ENCODE measurements at places on chromosomes 5 and 9.

DNA sequence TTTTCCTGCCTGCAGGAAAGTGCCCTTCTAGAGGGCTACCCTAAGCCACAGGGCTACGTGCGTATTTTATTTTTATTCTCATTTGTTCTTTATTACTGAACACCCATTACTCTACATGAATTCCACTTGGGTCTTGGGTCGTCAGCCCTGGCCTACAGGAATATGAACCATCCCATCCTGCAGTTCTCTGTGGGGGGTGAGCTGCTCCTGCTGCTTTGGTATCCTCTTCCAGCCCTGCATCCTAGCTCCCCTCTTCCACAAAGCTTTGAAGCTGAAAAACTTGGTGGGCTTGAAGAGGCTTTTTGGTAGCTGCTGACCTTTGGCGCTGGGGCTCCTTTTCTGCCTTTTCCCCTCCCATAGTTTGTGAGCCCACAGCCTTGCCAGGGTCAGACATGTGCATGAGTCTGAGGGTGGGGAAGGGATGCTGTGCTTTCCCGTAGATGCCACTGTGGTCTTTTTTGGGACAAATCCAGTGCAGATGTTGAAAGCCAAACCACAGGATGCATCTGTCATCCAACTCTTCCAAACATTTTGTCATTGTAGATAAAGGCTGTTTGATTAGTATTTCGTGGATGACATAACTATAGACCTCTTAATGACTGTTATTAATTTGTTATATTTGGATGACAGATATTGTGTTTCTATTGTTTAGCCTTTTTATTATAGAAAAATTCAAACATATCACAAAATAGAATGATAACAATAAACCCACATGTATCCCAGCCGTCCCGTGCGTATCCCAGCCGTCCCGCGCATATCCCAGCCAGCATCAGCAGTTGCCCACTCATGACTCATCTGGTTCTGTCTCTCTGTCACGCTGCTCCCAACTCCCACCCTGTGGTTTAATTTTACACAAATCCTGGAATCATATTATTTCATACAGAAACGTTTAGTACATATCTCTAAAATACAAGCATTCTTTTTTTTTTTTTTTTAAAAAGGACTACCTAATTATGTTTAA, 43.9 kb downstream of the SLC46A2 start:
- no peak for DNase-seq

- no peak for DNase-seq
These were observed 123.4 kb downstream of the CD180 start for GRCh38 chr5:67073045-67073680.

DNA sequence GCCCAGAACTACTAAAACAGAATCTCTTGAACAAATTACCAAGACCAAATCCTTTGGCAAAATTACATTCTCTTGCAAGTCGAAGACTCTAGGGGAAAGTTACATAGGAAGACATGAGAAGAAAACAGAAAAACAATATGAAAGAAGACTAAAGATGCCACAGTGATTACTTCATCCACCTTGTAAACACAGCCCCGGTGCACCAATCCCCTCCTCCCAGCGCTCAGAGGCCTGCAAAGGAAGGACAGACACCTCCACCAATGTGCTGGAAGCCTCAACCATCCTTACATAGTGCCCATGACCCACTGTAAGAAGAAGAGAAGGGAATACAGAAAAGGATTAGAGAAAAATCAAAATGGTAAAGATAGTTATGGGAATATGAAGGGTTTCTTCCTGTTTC, 218.5 kb downstream of the SPOCK1 start:
- no peak for DNase-seq

- DNase-seq, result no peak
These were observed 219.2 kb upstream of the RAI14 start for GRCh38 chr5:34436761-34437501.

DNA sequence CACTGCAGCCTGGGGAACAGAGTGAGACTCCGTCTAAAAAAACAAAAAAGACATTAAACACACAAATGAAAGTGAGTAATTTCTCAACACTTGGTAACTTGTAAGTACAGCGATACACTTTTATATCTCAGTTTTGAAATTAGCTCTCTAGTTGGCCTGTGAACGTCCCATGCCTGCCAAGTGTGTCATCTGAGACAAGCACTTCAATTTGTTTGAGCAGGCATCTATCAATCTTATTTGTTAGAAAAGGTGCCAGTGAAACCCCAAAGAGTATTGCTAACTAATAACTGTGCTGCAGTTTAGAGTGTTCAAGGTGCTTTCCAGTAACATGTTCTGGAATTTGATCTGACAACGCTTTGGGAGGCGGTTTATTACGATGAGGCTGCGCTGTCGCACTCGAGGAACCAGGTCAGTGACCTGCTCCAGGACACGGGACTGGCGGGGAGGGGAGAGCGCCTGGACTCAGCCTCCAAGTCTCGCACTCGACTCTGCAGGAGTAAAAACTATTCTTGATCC, 1.1 kb upstream of the SPIN1 start:
- peak; percentile 11 for DNase-seq

DNA sequence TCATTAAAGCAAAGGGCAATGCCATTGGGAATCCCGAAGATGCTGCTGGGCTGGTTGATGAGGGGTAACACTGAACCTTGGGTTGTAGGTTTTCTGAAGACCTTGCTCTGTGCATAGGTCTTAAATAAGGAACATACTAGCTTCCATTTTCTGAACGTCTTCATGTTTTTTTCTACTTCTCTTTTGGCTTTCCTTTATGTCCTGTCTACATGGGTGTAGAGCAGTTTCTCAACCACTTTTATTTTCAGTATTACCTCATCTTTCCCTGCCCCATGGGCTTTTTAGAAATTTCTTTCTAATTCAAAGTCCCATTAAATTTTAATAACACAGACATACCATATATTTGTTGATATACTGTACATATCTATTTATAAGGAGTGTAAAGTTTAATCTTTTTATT, at the start of gene IFNA14:
TSS of gene IFNA14 (minus strand) at position 95 of the 400 bp plus-strand sequence. CDS start at position 25, 70 bp downstream.
- DNase-seq, result no peak

- DNase-seq, result no peak
These were observed 217.6 kb upstream of the PIK3R1 start for GRCh38 chr5:67997892-67998457.

DNA sequence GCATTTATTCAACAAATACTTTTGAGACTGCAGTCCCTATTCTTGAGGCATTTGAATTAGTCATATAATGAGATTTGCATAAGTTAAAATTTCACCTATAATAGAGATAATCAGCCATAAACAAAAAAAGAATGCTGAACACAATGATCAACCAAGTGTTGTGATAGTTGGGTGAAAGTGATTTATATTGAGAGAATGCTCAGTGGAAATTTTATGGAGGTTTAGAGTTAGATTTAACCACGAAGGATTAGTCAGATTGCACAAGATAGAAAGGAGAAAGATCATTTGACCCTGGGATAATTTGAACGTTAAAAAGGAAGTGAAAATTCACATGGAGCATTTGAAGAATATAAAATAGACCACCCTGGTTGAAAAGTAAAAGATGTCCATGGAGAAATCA, 356.2 kb downstream of the NPR3 start:
- DNase-seq, result no peak

GRCh38 chr9:18905883-18906629, 127.0 kb downstream of the SAXO1 start:
- DNase-seq, result no peak

DNA sequence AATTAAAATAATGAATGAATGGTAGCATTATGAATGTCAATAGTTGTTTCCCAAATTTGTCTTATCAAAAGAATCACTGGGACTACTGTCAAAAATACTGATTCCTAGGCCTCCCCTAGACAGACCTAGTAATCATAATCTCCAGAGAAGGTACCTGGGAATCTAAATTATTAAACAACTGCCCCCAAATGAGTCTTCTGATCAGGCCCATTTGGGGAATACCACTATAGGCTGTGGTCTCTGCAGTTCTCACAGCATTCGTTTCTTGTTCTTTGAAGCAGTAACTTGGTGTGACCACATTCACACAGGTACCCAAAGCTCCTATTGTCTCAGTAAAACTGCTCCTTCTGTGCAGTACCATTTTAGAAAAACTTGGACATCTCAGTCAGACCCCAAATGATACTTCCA, 230.9 kb downstream of the PIK3R1 start:
- no peak for DNase-seq

DNA sequence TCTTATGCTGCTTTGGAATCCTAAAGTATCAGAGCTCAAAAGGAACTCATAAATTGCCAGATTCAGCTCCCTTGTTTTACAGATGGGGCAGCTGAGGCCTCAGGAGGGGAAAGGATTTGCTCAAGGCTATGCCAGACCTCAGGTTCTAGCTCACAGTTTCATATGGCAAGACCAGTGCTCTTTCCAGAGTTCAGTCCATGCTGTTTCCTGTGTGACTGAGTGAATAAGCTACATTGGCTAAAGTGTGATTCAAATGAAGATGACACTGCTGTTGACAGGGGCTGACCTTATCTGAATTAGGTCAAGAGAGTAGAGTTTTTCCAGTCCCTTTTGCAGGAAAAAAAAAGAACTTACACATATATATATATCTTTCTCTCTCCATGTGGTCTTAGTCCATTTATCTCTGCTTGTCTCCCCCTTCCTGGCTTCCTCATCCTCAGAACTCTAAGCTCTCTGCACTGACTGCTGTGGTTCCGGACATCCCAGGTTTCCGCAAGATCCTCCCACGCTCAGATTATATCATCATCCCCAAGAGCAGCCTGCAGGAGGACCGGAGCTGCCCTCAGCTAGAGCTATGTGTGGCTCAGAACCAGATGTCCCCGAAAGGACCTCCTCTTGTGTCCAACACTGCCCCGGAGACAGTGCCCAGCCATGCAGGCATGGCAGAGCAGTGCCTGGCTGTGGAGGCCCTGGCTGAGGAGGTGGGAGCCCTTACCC, 9.3 kb downstream of the HMGXB3 start:
- no peak for DNase-seq

GRCh38 chr9:137195525-137196220, 4.9 kb downstream of the TPRN start:
- no peak for DNase-seq

- DNase-seq, result no peak
These were observed 56.5 kb upstream of the RNF38 start for GRCh38 chr9:36456480-36457065.

DNA sequence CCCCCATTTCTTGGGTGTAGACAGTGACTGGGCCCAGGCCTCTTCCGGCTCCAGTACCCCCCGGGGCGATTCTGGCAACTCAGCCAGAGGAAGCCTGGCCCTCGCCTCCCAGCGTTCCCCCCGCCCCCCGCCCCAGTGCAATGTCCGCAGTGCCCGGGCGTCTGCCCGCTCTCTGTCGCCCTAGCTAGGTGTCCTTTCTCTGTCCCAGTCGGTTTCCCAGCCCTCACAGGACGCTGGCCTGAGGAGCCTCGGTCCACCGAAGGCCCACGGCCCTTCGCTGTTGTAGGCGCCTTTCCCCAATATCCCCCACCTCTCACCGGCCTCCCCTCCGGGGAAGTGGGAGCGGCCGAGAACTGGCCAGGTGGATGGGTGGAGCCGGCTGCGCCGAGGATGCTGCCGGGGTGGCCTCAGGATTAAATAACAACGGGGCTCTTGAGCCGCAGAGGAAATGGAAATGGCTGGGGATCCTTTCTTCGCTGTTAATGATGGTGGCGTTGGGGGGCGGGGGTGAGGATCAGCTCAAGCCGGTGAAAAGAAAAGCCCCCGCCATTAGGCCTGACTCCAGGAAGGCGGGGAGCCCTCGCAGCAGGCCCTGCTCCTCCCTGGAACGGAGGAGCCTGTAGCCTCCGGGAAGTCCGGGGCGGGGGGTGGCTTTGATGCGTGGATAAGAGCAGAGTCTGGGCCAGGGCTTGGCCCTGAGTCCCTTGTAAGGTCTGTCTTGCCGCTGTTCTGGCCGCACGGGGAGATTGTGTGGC, 1.1 kb upstream of the SPRY4 start:
- DNase-seq, result peak; percentile 32

DNA sequence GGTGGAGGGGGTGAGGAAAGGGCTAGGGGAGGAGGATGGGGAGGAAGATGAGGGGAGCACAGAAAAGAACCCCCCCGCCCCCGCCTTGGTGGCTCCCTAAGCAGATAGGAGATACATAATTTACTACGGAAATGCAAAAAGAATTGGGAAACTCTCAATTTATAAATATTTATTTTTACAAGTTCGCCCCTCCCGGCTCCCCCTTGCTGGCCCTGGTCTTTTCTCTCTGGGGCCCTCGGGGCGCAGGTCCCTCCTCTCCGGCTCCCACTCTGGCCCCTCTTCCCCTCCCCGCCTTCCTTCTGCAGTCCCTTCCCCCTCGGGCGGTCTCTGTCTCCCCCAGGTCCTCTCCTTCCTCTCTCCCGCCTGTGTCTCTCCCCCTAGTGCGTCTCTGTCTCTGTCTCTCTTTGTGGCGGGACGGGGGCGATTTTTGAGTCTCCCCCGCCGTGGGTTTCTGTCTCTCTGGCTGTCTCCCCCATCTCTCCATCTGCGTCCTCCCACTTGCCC, 173.6 kb upstream of the IER5L start:
- DNase-seq, result no peak

DNA sequence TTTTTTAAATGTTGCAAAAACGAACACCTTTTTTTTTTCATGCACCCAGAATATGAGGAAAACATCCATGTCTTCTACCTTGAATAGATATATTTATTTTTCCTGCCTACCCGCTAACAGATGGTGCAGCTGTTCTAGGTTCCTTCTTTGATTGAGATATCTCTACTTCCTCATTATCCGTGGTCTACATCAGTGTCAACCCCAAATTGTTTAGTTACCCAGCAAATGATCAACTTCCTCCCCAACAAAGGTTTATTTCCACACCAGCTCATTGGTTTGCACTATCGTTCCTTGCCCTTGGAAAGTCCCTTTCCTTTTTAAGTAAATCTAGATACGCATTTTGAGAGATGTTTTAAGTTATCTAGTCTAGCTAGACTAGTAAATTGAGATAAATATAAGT, 166.4 kb downstream of the PRR16 start:
- DNase-seq, result no peak

DNA sequence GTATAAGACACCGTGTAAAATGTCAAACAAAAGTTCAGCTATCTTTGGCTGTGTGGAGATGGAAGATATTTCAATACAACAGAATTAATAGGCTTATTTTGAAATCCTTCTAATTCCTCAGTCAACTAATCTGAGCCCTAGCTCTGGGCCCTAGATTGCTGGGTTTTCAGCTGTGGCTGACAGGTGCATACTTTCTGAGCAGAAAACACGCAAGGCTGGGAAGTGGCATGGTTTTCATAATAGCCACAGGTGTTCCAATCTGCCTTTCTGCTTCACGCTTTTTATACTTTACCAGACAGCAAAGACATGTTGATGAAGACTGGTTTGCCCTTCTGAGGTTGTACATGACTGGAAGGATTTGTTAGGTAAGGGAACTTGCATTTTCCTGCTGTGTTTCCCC, 20.7 kb upstream of the XPA start:
- no peak for DNase-seq

GRCh38 chr9:4866239-4866969, 73.7 kb downstream of the RCL1 start:
- no peak for DNase-seq

DNA sequence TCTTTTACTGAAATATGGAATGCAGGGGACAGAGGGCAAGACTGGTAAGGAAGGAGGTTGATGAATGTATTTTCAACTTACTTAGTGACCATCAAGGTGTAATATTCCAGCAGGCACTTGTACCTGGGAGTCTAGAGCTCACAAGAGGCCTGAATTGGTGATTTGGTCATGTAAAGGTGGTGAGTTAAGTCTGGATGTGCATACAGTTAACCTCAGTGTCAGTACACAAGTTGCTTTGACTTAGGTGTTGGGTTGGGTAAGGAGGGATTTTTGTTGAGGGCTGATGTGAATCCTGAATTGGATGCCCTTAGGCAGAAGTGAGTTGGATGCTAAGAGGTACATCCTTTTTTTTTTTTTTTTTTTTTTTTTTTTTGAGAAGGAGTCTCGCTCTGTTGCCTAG, 7.4 kb downstream of the SREK1 start:
- no peak for DNase-seq

- DNase-seq, result no peak
These were observed 72.7 kb downstream of the LURAP1L start for GRCh38 chr9:12847561-12847960.
